ENCODE measurements at places on chromosomes 3 and 15.

DNA sequence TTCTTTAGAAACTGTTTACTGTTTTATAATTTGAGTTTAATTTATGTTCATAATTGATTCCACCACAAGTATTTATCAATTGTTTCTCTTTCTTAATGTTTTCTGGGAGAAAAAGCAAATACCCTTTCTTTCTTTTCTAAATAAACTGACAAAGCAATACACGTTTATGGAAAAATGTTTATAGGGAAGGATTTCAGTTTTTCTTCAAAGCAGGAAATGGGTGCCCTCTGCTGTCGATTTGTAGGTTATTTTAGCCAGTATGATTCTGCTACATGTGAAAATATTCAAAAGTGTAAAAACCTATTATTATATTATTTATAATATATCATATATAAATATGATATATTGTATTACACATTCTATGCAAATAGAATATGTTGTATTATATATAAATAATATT is 921.0 kb upstream of the ROBO1 start:
- no peak for DNase-seq

GRCh38 chr15:64287953-64288352 is 68.0 kb downstream of the CSNK1G1 start:
- DNase-seq: no peak

- DNase-seq: no peak
These were observed 611 bp downstream of the CTDSPL2 start for GRCh38 chr15:44427756-44428724.

- DNase-seq: peak; percentile 6
These were observed 124.9 kb upstream of the STRIT1 start for GRCh38 chr3:155418407-155418806.

DNA sequence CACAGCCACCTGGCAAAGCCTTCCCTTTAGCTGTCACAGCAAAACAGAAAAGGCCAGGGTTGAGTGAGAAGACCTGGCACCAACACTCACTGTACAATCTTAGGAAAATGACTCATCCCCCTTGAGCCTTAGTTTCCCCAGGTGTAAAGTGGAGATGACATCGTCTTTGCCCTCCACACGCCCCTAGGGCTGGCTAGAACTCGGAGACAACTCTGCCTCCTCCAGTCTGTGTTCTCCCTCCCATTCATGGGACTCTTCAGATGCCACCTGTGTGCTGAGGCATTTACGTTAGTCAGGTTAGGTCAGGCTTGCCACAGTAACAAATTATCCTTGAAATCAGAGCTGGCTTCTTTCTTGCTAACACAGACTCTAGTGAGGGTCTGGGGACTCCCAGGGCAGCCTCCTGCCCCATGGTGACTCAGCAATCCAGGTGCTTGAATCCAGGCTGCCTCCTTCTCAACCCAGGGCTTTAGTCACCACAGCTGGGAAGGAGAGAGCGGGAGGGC is 252.6 kb downstream of the PLCL2 start:
- DNase-seq: no peak

- no peak for DNase-seq
These were observed 66.8 kb downstream of the HMG20A start for GRCh38 chr15:77487469-77487842.

DNA sequence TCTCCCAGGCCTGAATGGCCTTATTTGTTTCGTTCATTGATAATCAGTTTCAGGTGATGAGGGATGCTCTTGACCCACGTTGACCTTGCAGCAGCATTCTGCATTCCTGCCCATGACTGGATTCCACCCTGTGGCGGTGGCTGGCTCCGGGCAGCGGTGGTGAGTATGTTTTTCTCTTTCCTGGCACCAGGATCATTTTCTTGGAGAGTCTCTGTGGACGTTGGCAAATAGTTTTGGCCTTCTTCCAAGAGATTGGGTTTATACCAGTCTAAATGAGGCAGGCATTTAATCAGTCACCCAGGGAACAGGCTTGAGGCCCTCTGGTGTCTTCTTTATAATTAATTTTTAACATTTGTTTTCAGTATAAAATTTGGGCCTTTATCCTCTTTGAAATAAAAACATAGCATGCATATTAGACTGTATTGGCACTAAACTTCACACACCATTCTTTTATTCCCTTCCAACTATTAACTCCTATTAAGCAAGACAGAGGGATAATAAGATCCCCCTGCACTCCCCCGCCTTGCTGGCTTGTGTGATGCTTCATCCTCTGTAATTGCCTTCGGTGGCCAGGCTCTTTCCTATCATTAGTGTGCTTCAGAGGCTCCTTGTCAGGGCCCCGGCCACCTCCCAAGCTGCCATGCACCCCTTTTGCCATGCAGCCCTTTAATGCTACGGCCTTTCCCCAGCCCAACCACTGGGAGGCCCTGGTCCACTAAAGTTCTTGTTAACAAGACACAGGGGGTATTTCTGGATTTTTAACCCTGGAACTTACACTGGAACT is 176.2 kb upstream of the TOPAZ1 start:
- DNase-seq: no peak

- no peak for DNase-seq
These were observed 120.7 kb upstream of the TOPAZ1 start for GRCh38 chr3:44120721-44121582.

- no peak for DNase-seq
These were observed 72.2 kb downstream of the ADCY5 start for GRCh38 chr3:123376451-123377242.

- no peak for DNase-seq
These were observed 225.9 kb upstream of the GAP43 start for GRCh38 chr3:115397433-115397832.

- DNase-seq: no peak
These were observed 315.9 kb downstream of the BCHE start for GRCh38 chr3:165521131-165521871.

DNA sequence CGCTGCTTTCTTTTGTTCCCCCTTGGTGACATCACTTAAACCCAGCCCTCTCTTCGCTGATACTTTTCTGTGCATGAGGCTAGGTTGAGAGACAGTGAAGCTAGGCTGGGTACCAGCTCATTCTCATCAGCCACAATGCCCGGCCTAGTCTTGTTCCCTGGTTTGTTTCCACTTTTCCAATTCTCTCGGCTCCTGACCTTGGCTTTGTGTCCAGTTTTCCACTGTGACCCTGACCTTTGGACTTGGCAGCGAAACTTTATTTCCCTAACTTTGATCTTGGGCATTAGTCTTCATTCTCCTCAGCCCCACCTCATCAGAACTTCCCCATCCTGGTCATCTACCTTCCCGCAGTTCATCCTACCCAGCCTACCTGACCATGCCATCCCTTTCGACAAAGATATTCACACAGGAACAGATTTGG is 908 bp upstream of the ADPGK start:
- DNase-seq: no peak

DNA sequence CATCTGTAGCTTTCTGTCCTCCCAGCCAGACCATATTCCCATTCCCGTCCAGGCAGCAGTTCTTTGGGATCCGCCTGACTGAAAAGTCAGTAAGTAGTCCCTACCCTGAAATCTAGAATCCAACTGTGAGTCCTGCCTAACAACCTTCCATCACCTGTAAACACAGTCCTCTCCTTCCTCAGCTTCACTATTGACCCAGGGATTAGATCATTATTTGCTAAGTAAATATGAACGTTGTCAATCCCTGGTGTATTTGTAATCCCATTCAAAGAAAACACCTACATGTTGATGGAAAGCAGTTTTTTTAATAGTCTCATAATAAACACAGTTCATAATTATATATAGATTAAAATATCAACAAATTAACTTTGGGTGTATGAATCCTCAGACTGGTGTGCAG is 732 bp downstream of the SAXO2 start:
- DNase-seq: no peak

DNA sequence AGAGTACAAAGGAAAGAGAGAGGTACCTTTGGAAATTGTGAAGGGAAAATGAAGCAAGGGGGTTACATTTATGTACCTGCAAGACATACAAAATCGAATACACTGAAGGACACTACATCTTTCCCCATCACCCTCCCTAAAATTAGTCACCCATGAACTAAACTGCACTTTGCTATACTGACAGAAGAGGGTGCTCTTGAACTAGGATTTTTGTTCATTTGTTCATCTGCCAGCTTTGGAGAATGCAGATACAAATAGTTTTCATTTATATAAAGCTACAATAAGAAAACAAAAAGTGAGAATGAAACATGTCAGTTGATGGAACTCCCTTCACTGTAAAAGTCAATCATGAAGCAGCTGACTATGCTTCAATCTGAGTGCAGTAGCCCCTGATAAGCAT is 55.7 kb downstream of the PCCB start:
- DNase-seq: no peak

All from neuronal stem cell (in vitro differentiated cells).